ENCODE measurements at places on chromosomes 16 and 17.

GRCh38 chr17:27919079-27919478 lies 25.9 kb upstream of the LYRM9 start:
- DNase-seq, result no peak

DNA sequence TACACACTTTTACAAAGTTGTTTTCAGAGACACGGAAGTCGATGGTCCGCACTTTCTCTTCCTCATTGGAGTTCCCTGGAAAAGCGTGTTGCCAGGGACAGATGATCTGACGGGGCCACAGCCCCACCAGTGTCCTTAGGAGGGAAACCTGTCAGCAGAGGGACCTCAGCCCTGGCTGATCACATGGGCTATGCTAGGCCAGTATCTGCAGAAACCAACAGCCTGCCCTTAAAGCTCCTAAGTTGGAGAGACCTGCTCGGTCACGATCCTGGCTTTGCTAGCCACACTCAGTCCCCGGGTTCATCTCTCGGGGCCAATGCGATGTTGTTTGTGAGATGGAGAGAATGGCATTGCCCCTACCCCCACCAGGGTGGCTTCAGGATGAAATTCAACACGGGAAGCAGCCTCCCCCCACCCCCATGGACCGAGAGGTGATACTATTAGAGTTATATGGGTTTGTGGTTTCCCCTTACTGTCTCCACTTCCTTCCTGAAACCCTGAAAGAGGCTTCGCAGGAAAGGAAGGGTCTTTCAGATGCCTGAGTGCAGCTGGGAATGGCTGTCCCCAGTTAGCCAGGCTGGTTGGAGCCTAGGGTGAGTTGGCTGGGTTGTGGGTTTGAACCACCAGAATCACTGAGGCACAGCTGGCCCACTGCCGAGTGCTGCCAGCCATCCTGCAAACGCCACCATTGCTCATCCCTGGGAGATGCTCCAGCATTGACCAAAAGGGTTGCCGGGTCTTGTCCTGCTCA lies 16.6 kb downstream of the RMI2 start:
- DNase-seq, result peak; percentile 55

- DNase-seq, result no peak
These were observed 9.6 kb downstream of the SDK2 start for GRCh38 chr17:73634629-73635028.

GRCh38 chr17:34314279-34314678 lies 5.0 kb upstream of the CCL8 start:
- DNase-seq, result no peak

DNA sequence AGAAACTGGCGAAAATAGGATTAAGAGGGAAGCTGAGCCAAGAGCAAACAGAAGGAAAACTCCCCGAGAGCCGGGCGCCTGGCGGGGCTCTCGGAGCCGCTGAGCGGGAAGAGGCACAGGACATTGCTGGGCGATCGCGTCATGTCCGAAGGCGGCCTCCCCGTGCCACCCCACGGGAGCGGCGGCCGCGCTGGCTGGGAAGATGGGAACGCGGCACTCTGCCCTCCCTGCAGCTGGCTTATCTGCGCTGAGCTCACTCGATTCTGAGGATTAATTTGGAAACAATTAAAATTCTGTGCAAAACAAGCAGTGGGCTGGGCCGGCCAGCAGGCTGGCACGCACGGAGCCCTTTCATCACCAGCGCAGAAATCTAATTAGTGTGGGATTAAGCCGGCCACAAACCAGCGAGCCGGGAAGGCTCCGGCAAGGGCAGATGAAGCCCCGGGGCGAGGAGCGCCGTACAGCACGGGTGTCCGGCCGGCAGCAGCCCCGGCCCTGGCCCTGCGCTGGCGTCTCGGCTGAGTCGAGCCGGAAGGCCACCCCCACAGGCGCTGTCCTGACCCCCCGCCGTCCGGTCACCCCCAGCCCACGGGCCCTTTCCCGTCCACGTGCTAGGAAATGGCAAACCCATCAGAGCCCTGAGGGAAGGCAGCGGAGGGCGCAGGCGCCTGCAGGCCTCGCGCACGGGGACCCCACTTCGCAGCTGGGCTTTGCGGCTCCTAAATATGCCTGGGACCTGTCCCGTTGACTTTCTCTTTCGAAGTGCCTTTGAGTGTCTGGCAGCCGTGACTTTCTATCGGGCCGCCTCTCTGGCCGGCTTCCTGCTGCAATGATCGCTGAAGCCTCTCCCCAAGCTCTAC lies 37.9 kb downstream of the SOX8 start:
- DNase-seq, result no peak

DNA sequence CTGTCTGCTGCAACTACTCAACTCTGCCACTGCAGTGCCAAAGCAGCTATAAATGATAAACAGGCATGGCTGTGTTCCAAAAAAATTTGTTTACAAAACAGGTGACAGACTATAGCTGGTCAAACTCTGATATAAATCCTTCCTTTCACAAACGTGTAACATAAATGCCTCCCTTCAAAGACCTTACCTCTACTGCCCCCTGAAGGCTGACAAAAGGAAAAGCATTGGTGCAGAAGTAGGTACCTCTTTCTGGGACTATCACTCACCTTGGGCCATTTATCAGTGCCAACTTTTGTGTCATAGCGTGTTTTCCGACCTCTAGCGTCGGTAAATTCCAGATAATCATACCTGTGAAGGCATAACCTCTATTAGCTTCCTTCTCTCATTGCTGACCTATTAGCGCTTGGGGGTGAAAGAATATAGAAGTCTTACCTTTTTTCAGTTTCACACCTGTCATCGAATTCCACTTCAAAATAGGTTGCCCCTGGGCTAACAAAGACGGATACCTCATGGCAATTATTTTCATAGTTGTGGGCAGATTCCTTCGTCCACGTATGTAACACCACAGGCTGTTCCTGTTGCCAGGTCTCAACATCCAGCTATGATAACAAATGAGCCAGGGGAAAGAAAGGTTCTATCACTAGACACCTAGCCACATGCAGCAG lies 67.9 kb downstream of the ZZEF1 start:
- DNase-seq, result no peak

GRCh38 chr16:86775511-86775921 lies 197.2 kb downstream of the FOXL1 start:
- no peak for DNase-seq

DNA sequence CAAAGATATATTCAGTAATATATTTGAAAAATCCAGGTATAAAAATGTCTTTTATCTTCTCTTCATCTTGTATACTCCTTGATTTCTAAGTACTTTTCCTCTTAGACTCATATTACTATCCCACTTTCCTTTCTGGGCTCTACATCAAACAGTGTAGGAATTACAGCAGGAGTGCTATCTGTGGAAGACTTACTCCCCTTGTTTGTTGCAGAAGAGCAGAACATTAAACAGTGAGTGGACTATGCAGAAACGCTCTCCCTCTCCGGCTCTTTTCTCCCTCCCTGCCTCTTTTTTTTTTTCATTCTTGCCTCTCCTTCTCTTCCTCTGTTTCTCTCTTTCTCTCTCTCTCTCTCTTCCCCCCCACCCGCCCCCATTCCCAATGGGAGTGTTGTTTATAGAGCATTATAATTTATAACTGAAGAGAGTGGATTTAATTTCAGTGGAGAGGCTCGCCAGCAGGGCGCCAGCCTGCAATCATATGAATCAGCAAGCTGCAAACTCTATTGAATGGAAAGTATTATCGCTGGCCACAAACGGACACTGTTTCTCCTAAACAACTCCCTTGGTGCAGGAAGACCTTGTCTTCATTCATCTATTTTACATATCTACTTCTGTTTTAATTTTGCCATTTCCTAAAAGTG lies 242.3 kb upstream of the TBX2 start:
- DNase-seq, result no peak

GRCh38 chr16:48052731-48053417 lies 102.9 kb downstream of the ABCC12 start:
- no peak for DNase-seq

GRCh38 chr17:49580055-49580721 lies 4.5 kb downstream of the NXPH3 start:
- DNase-seq, result no peak

DNA sequence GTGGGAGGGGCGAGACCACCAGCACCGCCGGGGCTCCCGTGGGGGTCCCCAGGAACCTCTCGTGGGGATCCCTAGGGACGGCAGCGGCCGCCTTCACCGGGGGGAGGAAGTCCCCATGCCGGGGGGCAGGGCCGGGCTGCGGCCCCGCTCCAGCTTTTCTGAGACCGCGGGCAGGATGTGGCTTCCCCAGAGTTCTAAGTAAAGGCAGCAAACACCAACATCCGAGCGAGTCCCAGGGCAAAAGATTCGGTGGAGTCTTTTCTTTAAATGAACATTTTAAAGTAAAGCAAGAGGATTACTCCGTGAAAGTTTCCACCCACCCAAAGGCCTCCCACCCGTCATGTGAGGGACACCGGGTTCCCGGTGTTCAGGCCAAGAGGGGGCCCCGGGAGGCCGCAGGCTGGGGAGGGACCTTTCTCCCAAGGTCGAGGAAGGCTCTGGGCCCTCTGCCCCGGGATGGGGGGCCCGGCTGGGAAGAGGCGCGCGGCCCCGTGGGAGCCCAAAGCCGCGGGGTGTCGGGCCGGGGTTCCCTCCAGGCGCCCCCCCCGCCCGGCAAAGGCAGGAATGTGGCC lies 137.2 kb upstream of the RPH3AL start:
- peak; percentile 66 for DNase-seq

DNA sequence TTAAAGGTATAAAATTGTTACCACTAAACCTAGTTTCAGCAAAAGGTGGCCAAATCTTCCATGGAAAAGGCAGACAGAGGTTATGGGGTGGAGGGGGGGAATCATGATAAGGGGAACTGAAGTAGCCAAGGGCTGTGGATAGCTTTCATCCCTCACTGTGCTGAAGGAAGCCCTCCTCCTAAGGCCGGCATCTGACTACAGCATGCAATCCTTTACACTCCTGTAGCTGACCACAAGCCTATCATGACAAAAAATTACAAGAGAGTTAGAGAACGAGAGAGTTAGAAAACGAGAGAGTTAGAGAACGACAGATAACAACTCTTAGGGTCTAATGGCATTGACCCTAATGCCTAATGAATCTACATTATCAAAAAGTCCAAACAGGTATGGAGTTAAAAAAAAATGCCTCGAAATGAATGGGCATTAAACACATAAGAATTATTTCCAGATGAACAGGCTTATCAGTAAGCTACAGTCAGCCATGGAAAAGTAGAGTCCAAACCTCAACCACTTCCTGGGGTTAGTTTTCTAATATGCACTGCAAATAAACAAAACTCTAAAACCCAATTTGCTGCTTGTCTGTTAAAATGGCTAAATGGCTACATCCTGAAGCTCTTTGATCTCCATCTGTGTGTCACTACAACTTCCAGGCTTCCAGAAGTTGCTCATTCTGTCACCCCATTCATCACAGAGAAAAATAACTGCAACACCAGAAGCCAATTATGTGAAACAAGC lies 29.7 kb downstream of the DUSP14 start:
- DNase-seq, result no peak

DNA sequence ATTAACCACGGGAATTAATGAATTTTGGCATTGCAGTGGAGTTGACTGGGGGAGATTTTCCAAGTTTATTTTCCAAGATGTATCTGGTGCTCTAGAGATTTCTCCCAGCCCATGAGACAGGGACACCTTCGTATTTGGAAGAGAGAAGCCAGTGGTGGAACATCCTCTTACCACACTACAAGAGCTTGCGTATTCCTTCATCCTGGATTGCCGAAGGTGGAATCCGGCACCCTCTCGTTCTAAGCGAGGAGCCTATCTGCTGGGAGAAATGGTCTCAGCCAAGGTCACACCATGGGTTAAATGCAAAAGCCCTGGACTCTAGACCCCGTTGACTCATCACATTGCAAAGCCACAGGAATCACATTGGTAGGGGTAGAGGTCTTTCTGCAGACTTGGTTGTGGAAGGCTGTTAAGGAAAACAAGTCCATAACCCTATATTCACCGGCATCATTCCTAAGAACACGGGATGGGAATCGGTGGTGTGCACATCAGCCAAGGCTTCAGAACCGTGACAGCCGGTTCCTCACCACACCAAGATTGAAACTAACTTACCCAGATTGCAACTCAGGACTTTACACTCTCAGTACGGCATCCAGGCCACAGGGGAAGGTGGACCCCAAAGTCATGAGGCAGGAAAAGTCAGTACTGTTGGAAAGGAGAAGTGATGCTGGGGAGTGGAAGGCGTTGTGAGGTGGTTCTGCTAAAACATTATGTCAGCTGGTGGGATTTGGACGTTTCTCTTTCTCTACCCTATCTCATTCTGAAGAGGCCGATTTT lies 259.8 kb downstream of the CPPED1 start:
- no peak for DNase-seq

- no peak for DNase-seq
These were observed 35.4 kb downstream of the NXPH3 start for GRCh38 chr17:49610883-49611584.

- no peak for DNase-seq
These were observed 12.7 kb upstream of the PABPN1L start for GRCh38 chr16:88878967-88879787.

DNA sequence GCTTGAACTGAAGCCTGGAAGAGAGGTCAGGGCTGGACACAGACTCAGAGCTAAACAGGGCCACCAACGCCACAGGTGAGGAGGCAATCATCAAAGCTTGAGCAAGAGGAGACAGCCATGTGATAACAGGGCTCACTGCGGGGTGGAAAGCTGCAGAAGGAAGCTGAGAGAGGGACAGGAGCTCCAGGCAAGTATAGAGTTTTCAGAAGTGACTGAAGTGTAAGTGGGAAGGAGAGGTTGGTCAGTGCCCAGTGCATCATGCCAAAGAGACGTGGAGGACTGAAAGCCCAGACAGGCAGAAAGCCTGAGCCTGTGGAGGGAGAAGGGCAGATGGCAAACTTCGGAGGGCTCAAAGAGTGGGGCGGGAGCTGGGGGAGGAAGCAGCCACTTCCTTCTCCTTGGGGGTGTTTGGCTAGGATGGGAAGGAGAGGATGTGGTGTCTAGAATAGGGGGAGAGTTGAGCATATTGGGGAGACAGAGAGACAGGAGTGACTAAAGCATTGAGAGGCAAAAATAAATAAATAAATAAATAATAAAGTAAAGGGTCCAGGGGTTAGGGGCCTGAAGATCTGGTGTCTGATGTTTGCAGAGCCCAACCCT lies 2.6 kb downstream of the KIFC3 start:
- DNase-seq, result no peak

DNA sequence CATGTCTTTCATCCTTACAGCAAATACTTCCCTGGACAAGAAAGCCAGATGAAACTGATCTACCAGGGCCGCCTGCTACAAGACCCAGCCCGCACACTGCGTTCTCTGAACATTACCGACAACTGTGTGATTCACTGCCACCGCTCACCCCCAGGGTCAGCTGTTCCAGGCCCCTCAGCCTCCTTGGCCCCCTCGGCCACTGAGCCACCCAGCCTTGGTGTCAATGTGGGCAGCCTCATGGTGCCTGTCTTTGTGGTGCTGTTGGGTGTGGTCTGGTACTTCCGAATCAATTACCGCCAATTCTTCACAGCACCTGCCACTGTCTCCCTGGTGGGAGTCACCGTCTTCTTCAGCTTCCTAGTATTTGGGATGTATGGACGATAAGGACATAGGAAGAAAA lies 3.7 kb downstream of the TMUB2 start:
- no peak for DNase-seq

GRCh38 chr16:65789161-65789945 lies 577.1 kb upstream of the CDH5 start:
- no peak for DNase-seq

- DNase-seq, result no peak
These were observed 19.3 kb downstream of the CACNG3 start for GRCh38 chr16:24275413-24275812.

Data from CD8-positive, alpha-beta memory T cell (primary cell).